ENCODE measurements at places on chromosomes 1 and 21. TPM values are rescaled to one million over a fixed set of nuclear protein-coding genes. Genes with fewer than 3 reads are reported as not detected.

DIO1 gene
- not detected for total RNA-seq

DNA sequence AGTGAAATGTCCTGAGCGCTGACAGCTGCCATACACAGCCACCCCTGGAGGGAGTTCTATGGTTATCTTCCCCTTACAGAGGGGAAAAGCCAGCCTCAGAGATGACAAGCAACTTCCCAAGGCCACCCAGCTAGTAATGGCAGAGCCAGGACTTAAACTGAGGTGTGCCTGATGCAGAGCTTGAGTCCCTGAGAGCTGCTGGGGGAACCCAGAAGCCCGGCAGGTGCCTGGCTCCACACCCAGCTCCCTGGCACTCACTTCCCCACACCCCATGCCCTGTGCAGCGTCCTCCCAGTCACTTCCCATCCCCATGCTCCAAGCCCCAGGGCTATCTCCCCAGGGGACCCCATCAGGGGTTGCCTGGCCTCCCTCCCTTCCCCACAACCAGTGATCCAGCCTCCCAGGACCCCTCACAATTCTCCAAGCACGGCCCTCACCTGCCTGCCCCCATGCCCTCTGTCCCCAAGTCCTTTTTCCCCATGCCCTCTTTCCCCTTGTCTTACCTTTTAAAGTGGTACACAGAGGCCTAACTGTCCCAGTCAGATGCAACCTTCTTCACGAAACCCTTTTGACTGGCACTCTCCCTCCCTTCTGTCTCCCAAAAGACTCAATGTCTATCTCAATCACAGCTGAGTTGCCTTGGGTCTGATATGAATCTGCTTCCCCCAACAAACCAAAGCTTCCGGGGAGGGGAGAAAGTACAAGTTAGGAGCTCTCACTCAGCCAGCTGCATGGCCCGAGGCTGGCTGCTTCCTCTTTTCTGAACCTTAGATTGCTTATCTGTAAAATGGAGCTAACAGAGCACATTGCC, 39.8 kb upstream of the LRP8 start:
- peak; percentile 63 for DNase-seq
- peaks cover 18% of the 10 kb centered on the region for H3K4me1 ChIP-seq
- no peaks in the 10 kb centered on the region for H3K36me3 ChIP-seq

- no peak for DNase-seq
- peaks cover 2% of the 10 kb centered on the region for H3K36me3 ChIP-seq
- no peak overlapping the region for H3K27ac ChIP-seq
- H3K4me3 ChIP-seq, result no peak overlapping the region
Observed at GRCh38 chr1:33143176-33143575, 38.7 kb downstream of the TRIM62 start.

HMCN1 gene
- total RNA-seq, result not detected

DNA sequence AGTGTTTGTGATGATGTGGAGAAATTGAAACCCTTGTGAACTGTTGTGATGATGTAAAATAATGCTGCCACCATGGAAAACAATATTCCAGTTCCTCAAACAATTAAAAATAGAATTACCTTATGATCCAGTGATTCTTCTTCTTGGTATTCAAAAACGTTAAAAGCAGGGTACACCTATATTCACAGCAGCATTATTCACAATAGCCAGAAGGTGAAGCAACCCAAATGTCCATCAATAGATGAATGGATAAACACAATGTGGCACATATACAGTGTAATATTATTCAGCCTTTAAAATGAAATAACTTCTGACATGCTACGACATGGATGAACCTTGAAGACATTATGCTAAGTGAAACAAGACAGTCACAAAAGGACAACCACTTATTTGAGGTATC, 59.2 kb downstream of the LYPLAL1 start:
- H3K27me3 ChIP-seq, result no peaks in the 10 kb centered on the region
- DNase-seq, result no peak
- H3K36me3 ChIP-seq, result peaks cover 11% of the 10 kb centered on the region
- H3K4me1 ChIP-seq, result no peaks in the 10 kb centered on the region
- H3K27ac ChIP-seq, result no peak overlapping the region

DNA sequence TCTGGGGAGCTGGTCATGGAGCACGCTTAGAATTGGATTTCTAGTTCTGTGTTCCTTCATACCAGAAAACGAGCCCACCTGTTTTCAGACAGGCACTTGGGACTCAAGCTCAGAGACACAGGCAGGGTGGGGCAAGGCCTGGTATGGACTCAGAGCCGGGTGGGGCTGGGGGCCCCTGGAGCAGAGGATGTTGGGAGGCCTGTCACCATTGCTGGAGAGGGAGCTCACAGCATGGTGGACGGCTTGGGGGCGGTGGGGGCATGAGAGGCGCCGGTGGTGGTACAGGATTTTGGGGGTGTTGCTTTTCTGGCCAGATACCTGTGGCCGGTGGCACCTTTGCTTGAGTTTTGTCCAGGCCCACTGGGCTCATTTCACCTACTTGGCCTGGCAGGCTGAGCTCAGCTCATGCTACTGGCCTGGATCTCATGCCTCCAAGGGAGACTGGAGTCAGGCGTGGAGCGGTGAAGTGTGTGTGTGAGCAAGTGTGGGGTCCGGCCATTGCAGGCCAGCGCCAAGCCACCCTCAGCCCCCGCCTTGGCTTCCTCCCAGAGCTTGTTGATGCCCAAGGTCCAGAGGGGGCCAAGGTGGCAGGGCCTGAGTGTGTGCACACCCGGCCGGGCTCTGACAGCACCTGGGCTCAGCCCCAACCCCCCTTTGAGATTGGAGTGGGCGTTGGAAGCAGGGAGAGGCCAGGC, 8.7 kb downstream of the SLX9 start:
- H3K4me3 ChIP-seq, result no peak overlapping the region
- peaks cover 15% of the 10 kb centered on the region for H3K36me3 ChIP-seq
- peaks cover 8% of the 10 kb centered on the region for H3K4me1 ChIP-seq
- no peak for DNase-seq

C1orf185 gene
- not detected for total RNA-seq

- no peak for DNase-seq
- H3K27ac ChIP-seq, result no peak overlapping the region
- no peaks in the 10 kb centered on the region for H3K4me1 ChIP-seq
- no peaks in the 10 kb centered on the region for H3K36me3 ChIP-seq
Observed at GRCh38 chr1:4173731-4174130, 273.7 kb upstream of the C1orf174 start.

GRCh38 chr1:119266858-119267257, 101.7 kb upstream of the HAO2 start:
- no peak for DNase-seq
- no peak overlapping the region for H3K4me3 ChIP-seq

- H3K4me3 ChIP-seq, result no peak overlapping the region
- no peaks in the 10 kb centered on the region for H3K4me1 ChIP-seq
- H3K27me3 ChIP-seq, result no peaks in the 10 kb centered on the region
Observed at GRCh38 chr1:87117761-87118368, 203.4 kb downstream of the HS2ST1 start.

XCL2 gene
- total RNA-seq, result 0.75 TPM

DNA sequence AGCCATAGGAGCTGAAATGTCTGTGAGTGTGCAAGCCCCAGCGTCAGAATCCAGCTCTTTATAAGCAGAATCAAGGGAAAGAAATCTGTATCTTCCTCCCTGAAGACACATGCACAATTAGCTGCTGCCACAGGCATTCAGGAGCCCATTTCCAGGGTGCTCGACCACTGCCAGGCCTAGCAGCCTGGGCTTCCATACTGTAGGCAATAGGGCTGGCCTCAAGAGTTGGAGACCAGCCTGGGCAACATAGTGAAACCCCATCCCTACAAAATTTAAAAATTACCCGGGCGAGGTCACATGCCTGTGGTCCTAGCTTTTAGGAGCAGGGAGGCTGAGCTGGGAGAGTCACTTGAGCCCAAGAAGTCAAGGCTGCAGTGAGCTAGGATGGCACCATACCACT, 41.0 kb downstream of the NEK2 start:
- H3K27ac ChIP-seq, result no peak overlapping the region
- no peaks in the 10 kb centered on the region for H3K27me3 ChIP-seq
- H3K4me1 ChIP-seq, result no peaks in the 10 kb centered on the region
- DNase-seq, result no peak
- no peak overlapping the region for H3K4me3 ChIP-seq
- no peaks in the 10 kb centered on the region for H3K36me3 ChIP-seq
